Endothelial cell of umbilical vein (primary cell): ENCODE measurements at places on chromosomes 7 and 10. TPM values are rescaled to one million over a fixed set of nuclear protein-coding genes. Genes with fewer than 3 reads are reported as not detected.
A peak's percentile ranks its signal among the peaks of the same experiment; 100 is the strongest.

DNA sequence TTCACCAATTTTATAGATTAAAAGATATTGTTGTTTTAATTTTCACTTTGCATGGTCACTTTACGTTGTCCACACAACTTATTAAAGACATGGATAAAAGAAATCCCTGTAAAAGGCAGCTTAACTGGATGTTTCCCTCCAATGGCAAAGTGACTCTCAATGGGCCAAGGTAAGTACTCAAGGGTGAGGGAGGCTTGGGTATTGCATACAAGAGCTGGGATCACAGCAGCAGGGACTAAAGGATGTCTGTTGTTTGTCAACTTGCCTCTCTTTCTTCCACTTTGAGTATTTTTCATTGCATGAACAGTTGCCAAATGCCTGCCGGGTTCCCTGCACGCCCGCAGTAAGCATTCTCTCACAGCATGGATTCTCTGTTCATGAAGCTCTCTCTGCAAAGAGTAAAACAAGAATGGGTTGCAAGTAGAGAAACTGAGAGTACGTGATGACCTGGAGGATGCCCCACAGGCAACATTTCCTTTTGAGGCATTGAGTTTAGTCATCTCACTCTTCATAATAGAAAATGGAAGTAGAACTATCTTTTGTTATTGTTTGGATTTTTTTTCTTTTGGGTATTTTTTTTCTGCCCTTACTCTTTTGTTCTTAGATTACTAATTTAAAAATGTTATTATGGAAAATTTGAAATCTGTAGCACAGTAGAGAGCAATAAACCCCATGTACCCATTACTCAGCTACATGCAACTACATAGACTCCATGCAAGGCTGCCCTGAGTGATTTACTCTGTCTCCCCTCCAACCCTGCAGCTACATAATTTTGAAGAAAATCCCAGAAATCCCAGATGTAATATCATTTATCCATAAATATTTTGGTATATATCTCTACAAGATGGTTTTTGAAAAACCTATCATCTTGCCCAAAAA, 26.3 kb downstream of the GPR141 start:
- no peak for DNase-seq

- no peak for DNase-seq
Observed at GRCh38 chr10:35300063-35300699, 36.1 kb upstream of the CCNY start.

GRCh38 chr7:43884209-43884608, 14.9 kb upstream of the MRPS24 start:
- DNase-seq: no peak

DNA sequence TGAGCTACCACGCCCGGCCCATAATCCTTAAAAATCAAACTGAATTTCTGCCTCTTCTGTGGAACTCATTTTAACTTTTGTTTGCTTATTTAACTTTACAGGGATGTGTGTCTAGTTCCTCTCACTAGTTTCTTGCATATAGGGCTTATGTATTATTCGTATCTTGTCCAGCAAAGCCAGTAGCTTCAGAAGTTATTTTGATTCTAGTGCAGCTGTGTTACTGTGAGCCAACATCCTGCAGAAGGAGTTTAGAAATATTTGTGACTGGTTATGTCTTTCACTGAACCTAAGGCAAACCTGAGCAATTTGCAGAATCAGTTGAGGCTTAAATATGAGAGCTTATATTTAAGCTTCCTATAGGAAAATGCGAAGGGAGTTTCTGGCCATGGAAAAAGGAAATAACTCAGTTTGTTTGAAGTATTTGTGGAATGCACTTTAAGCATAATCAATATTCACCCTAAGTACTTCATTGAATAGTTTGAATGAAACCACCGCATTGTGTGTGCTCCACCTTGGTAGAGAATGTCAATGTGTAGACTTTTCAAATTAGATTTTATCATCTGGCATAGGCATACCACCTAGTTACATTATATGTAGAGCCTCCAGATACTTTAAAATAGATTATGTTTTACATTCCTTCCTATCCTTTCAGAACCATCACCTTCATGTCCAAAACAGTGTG, 90.8 kb downstream of the MCU start:
- peak; percentile 23 for DNase-seq

GRCh38 chr7:151780631-151781030, 96.3 kb downstream of the PRKAG2 start:
- DNase-seq: peak; percentile 65

DNA sequence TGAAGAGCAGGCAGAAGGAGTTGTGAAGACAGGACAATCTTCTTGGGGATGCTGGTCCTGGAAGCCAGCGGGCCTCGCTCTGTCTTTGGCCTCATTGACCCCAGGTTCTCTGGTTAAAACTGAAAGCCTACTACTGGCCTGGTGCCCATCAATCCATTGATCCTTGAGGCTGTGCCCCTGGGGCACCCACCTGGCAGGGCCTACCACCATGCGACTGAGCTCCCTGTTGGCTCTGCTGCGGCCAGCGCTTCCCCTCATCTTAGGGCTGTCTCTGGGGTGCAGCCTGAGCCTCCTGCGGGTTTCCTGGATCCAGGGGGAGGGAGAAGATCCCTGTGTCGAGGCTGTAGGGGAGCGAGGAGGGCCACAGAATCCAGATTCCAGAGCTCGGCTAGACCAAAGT, 1.5 kb downstream of the CHPF2 start:
- no peak for DNase-seq

GRCh38 chr10:33231621-33232350, 102.7 kb downstream of the NRP1 start:
- no peak for DNase-seq

- no peak for DNase-seq
Observed at GRCh38 chr10:91124016-91124415, 96.4 kb upstream of the PCGF5 start.

GRCh38 chr7:73442222-73442902, 8.8 kb downstream of the FZD9 start:
- DNase-seq: no peak

DNA sequence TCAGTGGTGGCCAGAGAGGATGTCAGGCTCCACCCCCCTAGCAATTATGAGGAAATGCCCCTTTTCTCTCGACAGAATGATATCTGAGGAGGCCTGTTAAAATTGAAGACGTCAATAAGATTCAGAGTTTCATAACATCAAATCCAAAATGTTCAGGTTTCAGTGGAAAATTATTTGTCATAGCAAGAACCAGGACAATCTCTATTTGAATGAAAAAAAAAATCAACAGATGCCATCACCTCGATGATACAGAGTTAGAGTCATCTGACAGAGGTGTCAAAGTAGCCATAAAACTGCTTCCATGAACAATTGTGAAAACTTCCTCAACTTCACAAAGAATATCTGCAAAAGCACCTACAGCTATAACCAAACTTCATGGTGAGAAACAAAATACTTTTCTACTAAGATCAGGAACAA, 7.7 kb downstream of the TMEM273 start:
- DNase-seq: no peak

DNA sequence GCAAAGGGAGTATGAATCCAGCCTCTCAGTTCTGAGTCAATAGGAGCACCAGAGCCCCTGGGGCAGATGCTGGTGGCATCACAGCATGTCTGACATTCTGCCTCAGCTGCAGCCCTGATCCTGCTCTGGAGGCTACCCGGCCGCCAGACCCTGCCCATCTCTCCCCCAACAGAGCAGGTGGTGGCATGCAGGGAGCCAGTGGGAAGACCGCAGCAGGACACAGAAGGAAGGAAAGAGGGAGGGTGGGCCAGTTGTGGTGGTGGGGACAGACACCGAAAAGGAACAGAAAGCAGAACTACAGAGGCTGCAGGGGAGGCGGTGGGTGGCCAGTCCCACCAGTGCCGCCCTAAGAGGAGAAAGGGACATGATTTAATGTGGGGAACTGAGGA, 35.3 kb downstream of the BLNK start:
- DNase-seq: no peak

GRCh38 chr10:91137822-91138221, 82.6 kb upstream of the PCGF5 start:
- no peak for DNase-seq

- no peak for DNase-seq
Observed at GRCh38 chr10:71984126-71984808, 20.1 kb downstream of the CHST3 start.

The FOXI2 gene
- not detected in 2 replicates for total RNA-seq

The COL13A1 gene
- 26.7 and 47.5 TPM in 2 replicates for total RNA-seq

The CYP3A7 gene
- not detected in 2 replicates for total RNA-seq

The TFR2 gene
- total RNA-seq: 0.60 and 0.95 TPM in 2 replicates

The ADAM12 gene
- 0.33 and 0.37 TPM in 2 replicates for total RNA-seq

The CYP26C1 gene
- total RNA-seq: 2.0 and 3.0 TPM in 2 replicates

The MMRN2 gene
- 169 TPM in 2 replicates for total RNA-seq

The STOX1 gene
- 0.20 and 0.48 TPM in 2 replicates for total RNA-seq

The UCMA gene
- not detected in 2 replicates for total RNA-seq

The AHR gene
- total RNA-seq: 29.3 and 31.8 TPM in 2 replicates

The GHRHR gene
- not detected in 2 replicates for total RNA-seq

The TRIM74 gene
- total RNA-seq: 0.58 TPM in 1 of 2 replicates, not detected in the other

The MYOF gene
- 342 and 379 TPM in 2 replicates for total RNA-seq

The HMX3 gene
- not detected in 2 replicates for total RNA-seq

The RELN gene
- 0.15 and 1.4 TPM in 2 replicates for total RNA-seq

The TMEM213 gene
- not detected in 2 replicates for total RNA-seq
